Chondrocyte (in vitro differentiated cells): ENCODE measurements at places on chromosomes 2 and 18. TPM values are rescaled to one million over a fixed set of nuclear protein-coding genes. Genes with fewer than 3 reads are reported as not detected.

ADAM23 gene
- 19.2 to 24.5 TPM (median 22.7 TPM) in 3 replicates for total RNA-seq

RAB6D gene
- total RNA-seq: 0.07 TPM in 1 of 3 replicates, not detected in the others

TMEM198 gene
- total RNA-seq: 3.6 to 6.1 TPM (median 4.8 TPM) in 3 replicates

RALB gene
- total RNA-seq: 19.5 to 23.5 TPM (median 23.4 TPM) in 3 replicates

- DNase-seq: no peak
These were observed 11.9 kb upstream of the ASPRV1 start for GRCh38 chr2:69973335-69973735.

DNA sequence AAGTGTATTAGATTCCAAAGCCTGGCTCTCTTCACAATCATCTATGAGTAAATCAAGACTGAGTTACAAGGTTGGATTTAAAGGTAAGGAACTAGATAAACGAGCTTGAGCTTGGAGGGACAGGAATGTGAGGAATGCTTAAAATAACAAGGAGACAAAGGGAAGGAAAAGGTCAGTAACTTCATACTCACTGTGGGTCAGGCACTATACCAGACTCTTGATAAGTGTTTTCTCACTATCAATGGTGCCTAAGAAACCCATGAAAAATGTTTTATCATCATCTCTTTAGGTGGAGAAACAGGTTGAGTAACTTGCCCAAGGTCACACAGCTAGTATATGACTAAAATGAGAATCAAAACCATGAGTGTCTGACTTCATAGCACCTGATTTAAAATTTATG, 212.1 kb downstream of the CDH2 start:
- no peak for DNase-seq

GRCh38 chr18:58288921-58289797, 245.1 kb downstream of the NEDD4L start:
- no peak for DNase-seq

DNA sequence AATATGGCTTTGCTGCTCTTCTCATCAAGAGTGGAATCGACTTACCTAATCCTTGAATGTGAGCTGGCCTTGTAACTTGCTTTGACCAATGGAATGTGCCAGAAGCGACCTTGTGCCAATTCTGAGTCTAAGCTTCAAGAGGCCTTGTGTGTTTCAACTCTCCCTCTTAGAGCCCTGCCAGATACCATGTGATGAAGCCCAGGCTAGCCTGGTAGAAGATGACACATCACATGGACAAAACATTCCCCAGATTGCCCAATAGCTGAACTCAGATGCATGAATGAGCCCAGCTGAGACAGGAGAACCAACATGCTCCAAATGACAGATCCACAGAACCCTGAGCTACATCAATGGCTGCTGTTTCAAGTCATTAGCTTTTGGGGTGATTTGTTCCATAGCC, 4.2 kb upstream of the KLHL14 start:
- DNase-seq: no peak
